ENCODE measurements at places on chromosomes 6 and 20.

GRCh38 chr6:8434727-8435092, 635 bp downstream of the SLC35B3 start:
- DNase-seq, result no peak

GRCh38 chr6:41791305-41791704, 3.8 kb downstream of the TOMM6 start:
- no peak for DNase-seq

- DNase-seq, result no peak
Measured at GRCh38 chr6:167113047-167113754, 9.7 kb upstream of the CCR6 start.

GRCh38 chr6:52144196-52145076, 41.7 kb upstream of the IL17A start:
- DNase-seq, result no peak

DNA sequence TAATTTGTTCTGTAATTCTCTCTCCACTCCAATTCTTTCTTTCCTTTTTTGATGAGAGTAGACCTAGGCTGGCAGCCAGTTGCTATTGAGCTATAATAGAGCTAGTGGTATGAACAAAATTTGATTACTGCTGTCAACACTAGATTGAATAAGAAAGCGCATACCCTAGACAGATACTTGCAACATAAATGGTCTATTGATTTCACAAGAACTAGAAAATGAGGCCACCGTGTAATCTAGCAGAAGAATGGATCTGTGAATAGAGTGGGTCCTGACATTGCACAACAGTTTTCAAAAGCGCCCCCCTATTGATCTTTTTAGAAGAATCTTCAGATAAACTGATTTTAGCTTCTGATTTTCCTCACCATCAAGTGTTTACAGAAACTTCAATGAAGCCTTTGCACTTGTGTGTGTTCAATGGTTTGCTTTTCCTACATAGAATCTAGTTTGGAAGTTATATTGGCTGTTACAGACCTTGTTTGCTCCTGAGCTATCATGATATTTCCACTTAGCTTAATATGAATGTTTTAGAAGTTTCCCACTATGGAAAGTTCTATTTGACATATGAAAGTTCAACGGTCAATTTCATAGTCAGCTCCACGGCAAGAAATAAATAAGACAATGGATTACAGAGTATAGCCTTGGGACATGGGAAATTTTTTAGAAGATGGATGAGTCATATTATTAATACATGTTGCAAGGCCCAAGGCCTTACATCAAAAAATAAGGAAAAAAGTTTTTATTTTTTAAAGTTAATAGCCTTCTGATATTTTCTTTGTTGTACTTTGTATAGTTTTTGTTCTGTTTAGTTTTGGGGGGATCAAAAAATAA, 55.6 kb downstream of the UTRN start:
- DNase-seq, result no peak

DNA sequence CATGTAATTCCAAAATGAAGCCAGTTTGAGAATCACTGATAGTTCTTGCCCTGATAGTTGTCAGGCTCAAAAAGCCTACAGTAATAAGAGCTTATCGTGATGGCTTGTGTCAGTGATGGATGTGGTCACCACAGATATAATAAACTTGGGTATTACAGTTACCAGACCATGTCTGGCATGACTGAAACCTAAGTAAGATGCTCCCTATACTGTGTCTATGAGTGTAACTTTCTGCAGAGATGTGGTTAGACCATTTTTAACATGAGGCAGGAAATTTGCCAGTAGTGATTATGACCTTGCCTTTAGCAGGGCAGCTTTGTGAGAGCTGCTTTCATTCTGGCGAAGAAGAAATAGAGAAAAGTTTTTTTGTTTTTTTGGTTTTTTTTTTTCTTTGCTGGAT, 90.2 kb downstream of the ANKS1A start:
- no peak for DNase-seq

DNA sequence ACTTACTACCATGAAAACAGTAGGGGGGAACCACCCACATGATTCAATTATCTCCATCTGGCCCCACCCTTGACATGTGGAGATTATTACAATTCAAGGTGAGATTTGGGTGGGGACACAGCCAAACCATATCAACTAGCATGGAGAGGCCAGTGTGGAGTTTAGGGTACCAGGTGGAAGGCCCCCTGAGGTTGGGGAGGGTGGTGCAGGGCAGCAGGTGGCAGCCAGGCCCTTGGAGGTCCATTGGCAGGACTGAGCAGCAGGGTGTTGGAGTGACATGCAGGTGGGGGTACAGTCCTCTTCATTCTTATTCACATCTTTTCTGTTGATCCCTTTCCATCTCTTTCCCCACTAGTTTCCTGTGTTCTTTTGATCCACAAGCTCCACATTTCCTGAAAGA, 42.9 kb downstream of the PHACTR3 start:
- no peak for DNase-seq

DNA sequence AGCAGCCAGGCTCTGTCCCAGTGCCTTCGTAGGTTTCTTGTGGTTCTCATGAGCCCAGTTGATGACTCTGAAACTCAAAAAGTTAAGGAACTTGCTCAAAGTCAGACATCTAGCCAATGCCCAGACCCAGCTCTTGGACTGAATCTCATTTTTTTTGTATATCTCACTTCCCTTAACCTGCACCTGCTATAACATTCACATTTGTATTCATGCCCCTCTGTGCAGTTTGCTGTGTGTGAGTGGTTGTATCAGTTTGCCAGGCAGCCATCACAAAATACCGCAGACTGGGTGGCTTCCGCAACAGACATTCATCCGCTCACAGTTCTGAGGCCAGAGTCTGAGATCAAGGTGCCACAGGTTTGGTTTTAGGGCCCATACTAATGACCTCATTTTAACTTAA, 49.9 kb downstream of the IPCEF1 start:
- no peak for DNase-seq

GRCh38 chr6:128305228-128305627, 215.2 kb downstream of the PTPRK start:
- DNase-seq, result no peak

GRCh38 chr6:13302291-13302690, 26.0 kb downstream of the TBC1D7 start:
- no peak for DNase-seq

DNA sequence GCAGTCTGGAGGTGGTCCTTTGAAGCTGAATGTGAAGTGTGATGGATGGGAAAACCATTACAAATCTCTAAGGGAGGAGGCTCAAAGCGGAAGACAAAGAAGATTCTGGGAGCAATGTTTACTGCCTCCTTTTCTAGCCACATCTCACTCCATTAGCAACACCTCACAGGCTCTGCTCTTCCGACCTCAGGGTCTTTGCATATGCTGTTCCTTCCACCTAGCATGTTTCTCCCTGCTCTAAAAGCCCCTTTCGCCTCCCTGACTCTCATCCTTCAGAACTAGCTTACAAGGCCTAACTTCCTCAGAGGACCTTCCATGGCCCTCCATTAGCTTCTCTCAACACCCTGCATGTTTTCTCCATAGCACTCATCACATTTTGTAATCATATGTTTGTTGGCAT, 4.6 kb upstream of the TCP11 start:
- DNase-seq, result no peak

- DNase-seq, result peak; percentile 35
Measured at GRCh38 chr6:150403458-150404246, 34.8 kb downstream of the IYD start.

GRCh38 chr20:57665589-57665971, 44.2 kb downstream of the PMEPA1 start:
- DNase-seq, result peak; percentile 51

DNA sequence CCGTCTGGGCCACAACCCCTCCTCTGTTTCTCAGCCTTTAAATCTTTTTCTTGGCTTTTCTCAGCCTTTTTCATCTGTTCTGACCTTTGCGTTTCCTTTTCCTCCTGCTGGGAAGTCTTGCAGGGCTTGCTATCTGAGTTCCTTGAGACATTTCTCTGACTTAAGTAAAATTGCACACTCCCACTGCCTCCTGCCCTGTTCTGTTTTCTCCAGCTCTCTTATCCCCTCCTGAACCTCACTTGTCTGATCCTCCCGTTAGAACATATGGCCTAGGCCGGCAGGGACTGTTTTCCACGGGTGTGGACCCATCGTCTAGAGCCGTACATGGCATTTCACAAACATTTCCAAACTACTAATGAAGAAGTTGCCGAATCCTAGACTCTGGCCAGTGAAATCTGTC, 63.0 kb downstream of the ARID1B start:
- DNase-seq, result no peak

GRCh38 chr20:2801286-2801728, 880 bp upstream of the CPXM1 start:
- no peak for DNase-seq

GRCh38 chr6:162541019-162541601, 186.5 kb downstream of the PRKN start:
- no peak for DNase-seq

DNA sequence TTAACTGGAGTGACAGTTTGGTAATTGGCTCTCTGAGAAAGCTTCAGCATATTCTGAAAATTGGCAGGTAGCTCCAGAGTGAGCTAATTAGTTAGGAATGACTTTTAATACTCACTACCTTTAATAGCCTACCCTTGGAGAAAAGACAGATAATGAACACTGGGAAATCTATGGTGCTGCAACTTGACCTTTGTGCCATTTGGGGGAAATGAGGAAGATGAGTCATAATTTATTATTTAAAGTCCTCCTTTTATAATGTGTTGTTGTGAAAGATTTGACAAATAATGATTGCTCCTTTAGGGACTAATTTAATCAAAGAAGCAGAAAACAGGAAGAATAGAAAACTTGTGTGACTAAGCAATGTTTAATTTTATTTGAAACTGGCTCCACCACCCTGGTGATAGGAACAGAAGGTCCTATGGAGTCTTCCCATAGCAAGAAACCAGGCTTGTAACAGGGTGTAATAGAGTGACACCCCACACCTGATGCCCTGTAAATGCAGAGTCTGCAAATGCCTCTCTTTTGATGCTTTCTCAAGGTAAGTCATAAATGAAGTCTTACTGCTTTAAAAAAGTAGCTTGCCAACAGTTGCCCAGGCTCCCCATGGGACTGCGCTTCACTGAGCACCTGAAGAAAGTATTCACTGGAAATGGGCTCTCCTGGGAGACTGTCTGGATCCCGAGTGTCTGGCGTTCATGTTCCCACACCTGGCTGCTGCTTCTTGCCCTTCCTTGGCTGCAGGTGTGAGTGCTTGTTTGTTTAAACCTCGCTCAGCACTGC, 134.4 kb downstream of the LRRC1 start:
- no peak for DNase-seq

GRCh38 chr6:1306133-1306532, 5.8 kb upstream of the FOXQ1 start:
- no peak for DNase-seq

GRCh38 chr6:41326092-41326491, 9.3 kb upstream of the NCR2 start:
- DNase-seq, result no peak

GRCh38 chr6:38453861-38454260, 185.9 kb downstream of the BTBD9 start:
- DNase-seq, result no peak

DNA sequence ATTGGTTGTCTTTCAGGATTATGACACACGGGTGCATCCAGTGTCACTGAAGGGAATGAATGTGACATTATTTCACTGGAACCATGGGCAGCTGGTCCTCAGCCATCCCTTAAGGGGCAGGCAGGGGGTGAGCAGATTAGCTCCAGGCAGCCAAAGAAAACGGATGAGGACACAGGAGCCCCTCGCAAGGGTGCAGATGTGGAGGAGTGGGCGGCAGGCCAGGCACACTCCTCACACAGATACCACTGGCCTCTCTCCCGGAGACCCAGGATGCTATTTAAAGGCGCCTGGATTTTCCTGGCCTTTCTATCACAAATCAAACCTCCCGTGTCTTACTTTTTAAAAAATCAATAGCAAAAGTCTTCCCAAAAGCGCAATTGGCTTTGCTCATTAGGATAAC, 210.4 kb downstream of the TAF4 start:
- DNase-seq, result no peak

- no peak for DNase-seq
Measured at GRCh38 chr6:137910843-137911456, 43.9 kb downstream of the TNFAIP3 start.

- no peak for DNase-seq
Measured at GRCh38 chr6:91291071-91291470, 704.2 kb upstream of the MAP3K7 start.

DNA sequence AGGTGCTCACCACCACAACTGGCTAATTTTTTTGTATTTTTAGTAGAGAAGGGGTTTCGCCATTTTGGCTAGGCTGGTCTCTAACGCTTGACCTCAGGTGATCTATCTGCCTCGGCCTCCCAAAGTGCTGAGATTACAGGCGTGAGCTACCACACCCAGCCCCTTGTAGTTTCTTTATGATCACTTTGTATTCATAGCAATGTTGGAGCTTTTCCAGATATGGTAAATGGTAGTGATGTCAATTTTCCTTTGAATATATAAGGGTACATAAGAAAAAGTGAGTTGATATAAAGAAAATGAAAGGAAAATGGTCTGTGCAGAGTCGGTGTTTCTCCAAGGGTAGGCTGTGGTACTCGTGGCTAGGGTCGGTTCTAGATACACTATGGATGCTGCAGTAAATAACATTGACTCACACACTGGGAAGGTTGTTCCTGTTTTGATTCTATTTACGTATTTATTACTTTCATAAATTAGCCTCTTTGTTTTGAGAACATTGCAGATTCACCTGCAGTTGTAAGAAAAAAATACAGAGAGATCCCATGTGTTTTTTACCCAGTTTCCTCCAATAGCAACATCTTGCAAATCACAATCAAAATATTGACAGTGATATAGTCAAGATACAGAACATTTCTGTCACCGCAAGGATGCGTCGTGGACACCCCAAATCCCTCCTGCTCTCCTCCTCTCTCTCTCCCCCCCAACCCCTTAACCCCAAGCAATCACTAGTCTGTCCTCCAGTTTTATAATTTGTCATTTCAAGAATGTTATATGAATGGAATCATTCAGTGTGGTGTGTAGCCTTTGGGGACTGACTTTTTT, 2.5 kb downstream of the ZNF831 start:
- no peak for DNase-seq

DNA sequence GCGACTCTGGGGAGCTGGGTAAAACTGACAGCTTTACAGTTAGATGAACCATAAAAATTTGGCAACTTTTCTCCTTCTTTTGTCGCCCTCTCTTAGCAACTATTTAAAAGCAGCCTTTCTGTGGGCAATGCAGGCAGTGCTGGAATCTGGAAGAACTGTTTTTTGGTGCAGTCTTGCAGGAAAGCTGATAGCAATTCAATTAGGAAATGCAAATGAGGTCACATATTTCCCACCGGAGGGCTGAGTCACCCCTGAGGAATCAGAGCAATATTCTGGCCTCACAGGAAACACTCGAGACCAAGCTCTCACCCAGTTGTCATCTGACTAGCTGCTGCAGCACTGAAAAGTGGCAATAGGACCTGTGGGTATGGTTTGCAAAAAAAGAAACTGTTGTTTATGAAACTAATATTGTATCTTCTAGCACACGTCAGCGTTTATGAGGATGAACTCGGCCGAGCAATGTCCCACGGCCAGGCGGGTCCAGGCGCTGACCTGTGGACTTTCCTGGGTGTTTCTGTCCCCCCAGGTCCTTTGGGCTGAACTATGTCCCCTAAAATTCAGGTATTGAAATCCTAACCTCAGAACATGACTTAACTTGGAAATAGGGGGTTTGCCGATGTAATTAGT, 312.3 kb downstream of the TAF4 start:
- DNase-seq, result no peak

Data from tibial artery (tissue), 4 donors.